T-helper 17 cell (primary cell): ENCODE measurements at places on chromosomes 11 and 22. TPM values are rescaled to one million over a fixed set of nuclear protein-coding genes. Genes with fewer than 3 reads are reported as not detected.

GRCh38 chr11:130947889-130948288 lies 31.6 kb upstream of the SNX19 start:
- no peak for DNase-seq

GRCh38 chr11:61848631-61849030 lies 20.5 kb downstream of the FADS2 start:
- DNase-seq, result no peak

DNA sequence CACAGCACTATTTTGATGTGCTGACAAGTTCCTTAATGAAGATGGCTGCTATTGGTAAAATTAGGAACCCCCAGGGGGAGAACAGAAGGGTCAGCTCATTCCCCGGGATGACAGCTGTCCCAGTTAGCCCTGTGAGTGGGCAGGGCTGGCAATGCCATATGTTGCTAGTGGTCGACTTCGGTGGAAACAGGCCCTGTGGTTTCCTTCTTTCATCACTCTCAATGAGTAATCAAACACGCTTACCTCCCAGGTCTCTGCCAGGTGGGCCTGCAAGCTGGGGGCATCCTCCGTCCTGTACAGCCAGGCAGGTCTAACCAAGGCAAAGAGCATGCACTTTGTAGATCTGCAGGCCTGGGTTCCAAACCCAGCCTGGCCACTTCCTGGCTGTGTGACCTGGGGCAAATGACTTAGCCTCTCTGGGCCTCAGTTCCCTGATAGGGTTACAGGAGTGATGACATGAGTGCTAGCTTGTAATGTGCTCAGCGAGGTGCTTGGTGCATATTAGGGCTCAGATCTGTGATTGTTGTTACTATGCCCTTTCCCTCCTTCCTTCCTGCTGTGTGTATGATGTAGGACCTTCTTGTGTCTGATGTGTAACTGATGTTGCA lies 85.2 kb downstream of the TSPAN18 start:
- DNase-seq, result no peak

GRCh38 chr11:44994753-44995152 lies 44.1 kb upstream of the TP53I11 start:
- DNase-seq, result no peak

OR2AG1 gene
- total RNA-seq, result not detected

DNA sequence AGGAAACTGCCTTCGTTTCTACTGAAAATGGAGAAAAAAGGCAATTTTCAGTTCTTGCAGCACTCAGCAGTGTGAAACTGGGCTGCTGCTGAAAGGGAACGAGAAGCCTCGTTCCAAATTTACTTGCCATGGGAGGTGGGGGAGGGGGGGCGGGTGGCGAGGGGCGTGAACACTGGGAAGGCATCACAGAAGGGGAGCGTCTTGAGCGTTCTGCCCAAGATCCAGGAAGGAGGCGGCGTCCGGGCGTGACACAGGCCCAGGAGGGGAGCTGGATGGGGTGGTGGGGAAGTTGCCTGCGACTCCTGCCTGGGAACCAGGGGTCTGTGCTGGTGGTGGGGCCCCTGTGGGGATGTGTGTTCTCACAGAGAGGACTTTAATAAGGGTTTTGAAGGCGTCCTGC lies 213.5 kb downstream of the CTTN start:
- DNase-seq, result no peak

NLRP10 gene
- total RNA-seq, result not detected

- DNase-seq, result no peak
Measured at GRCh38 chr22:38696606-38697424, 3.9 kb downstream of the JOSD1 start.

PGA5 gene
- not detected for total RNA-seq

GUCY1A2 gene
- 0.13 TPM for total RNA-seq

PHF21B gene
- not detected for total RNA-seq

GRCh38 chr11:22190827-22191463 lies 1.9 kb upstream of the ANO5 start:
- no peak for DNase-seq

GRCh38 chr22:31583861-31584485 lies 78.0 kb downstream of the PISD start:
- DNase-seq, result no peak

IFITM1 gene
- total RNA-seq, result 344 TPM

TRIM66 gene
- 23.5 TPM for total RNA-seq

- no peak for DNase-seq
Measured at GRCh38 chr11:614623-615503, 887 bp downstream of the IRF7 start.
